Renal cortical epithelial cell (primary cell): ENCODE measurements at places on chromosomes 13 and 19. TPM values are rescaled to one million over a fixed set of nuclear protein-coding genes. Genes with fewer than 3 reads are reported as not detected.

DNA sequence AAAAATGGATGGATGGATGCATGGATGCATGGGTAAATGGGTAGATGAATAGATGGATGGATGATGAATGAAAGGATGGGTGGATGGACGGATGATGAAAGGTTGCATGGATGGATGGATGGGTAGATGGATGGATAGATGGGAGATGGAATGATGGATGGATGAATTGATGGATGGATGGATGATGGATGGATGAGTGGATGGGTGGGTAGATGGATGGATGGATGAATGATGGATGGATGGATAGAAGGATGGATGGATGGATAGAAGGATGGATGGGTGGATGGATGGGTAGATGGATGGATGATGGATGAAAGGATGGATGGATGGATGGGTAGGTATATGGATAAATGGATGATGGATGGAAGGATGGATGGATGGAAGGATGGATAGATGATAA is 115.1 kb upstream of the LSM14A start:
- no peak for DNase-seq

DNA sequence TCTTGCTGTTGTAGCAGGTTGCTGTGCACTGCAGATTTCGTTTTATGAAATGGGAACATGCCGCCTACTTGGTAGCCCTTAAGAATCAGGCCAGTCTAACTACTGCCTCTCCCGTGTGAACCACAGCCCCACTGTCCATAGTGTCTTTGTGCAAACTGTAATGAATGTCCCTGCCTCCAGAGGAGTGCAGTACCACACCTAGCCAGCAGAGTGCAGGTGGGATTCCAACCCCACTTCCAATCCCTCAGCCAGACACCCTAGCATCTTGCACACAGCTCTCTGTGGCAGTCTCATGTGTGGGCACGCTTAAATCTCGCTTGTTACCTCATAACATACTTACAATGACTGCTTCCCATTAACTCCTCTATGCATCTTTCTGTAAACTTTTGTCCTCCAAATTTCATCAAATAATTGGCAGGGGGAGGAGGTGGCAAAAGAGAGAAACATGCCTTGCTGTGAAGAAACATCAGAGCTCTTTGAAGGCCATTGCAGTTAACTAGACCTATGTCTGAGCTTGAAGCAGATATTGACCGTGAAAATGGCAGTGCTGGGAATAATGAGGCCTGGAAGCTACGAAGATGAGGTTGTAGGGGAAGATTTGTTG is 47.2 kb downstream of the ZAR1L start:
- no peak for DNase-seq

- no peak for DNase-seq
Observed at GRCh38 chr13:35729926-35730627, 253.6 kb upstream of the MAB21L1 start.

- no peak for DNase-seq
Observed at GRCh38 chr13:31949486-31949885, 82.1 kb upstream of the FRY start.

DNA sequence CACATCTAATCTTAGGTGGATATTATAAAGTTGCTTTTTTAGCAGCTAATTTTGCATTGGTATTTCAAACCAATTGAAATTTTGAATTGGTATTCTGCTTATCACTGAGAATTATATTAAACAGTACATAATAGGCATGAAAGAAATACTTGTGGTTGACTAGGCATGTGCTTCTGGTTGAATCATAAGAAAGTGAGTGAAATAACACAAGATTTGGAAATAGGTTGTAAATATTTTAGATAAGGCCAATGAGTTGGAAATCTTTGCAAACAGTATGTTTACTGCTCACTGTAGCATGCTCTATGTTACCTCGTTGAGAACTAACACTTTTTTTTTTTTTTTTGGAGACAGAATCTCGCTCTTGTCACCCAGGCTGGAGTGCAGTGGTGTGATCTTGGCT is 66.8 kb upstream of the RFC3 start:
- DNase-seq = peak; percentile 42

DNA sequence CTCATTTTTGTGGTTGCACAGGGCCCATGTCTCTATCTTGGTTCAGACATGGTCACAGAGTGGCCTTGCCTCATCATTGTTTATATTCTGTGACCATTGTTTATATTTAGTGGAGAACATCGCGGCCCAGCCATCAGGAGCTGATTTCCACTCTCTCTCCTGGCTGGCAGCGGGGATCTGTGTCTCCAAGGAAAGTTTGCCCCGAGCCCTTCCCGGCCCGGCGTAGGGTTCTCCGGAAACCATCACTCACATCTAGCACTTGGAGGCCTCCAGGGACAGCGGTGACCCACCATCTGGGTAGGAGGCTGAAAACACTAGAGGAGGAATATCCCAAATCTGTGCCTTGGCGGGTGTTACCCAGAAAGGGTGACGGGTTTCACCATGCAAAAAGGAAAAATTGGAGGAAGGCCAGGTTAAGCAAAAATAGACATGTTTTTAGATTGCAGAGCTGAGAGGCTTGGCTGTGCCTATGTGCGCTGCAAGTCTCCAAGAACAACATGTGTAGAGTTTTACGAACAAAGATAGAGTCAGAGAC is 726 bp upstream of the ZNF358 start:
- no peak for DNase-seq

DNA sequence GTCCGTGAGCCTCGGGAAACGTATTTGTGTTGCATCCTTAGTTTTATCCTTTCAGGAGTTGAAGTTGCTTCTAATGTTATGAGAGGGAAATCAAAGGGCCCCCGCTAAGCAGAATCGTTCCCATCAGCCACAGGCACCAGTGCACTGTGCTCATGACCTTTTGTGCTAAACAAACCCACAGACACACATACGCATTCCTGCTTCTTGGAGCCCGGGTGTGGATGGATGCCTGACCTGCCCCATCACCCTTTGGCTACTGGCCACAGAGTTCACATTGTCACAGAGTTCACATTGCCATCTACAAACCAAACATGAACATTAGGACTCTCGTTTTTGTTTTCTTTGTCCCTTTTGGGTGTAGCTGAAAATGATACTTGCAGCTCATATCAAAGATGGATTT is 47.2 kb downstream of the CHST8 start:
- no peak for DNase-seq

- DNase-seq = no peak
Observed at GRCh38 chr13:30785191-30785850, 50.0 kb downstream of the ALOX5AP start.

DNA sequence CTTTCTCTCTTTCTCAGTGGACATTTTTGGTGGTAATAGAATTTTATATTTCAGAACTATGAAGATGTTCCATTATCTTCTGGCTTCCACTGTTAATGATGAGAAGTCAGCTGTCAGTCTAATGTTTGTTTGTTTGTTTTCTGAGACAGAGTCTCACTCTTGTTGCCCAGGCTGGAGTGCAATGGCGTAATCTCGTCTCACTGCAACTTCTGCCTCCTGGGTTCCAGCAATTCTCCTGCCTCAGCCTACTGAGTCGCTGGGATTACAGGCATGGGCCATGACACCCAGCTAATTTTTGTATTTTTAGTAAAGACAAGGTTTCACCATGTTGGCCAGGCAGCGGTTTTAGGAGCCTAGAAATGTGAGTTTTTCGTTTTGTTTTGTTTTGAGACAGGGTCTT is 4.7 kb downstream of the ZNF317 start:
- DNase-seq = peak; percentile 4

GRCh38 chr13:51827254-51827653 is 17.7 kb downstream of the TMEM272 start:
- DNase-seq = no peak

- DNase-seq = no peak
Observed at GRCh38 chr13:79434556-79434955, 28.5 kb upstream of the RBM26 start.

DNA sequence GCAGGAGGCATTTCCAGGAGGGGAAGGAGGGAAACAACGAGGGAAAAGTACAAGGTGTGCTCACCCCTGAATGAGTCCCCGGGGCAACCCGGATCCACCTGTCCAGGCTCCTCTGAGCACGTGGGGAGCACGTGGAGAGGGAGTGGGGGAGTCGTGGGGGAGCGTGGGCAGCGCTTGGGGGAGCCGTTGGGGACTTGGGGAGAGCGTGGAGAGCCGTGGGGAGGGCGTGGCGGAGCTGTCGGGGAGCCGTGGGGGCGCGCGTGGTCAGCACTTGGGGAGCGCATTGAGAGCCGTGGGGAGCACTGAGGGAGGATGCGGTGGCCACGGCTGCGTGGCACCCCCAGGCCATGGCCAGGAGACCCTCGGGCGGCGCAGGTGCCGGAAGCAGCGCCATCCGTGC is 52.8 kb downstream of the IRS2 start:
- no peak for DNase-seq

DNA sequence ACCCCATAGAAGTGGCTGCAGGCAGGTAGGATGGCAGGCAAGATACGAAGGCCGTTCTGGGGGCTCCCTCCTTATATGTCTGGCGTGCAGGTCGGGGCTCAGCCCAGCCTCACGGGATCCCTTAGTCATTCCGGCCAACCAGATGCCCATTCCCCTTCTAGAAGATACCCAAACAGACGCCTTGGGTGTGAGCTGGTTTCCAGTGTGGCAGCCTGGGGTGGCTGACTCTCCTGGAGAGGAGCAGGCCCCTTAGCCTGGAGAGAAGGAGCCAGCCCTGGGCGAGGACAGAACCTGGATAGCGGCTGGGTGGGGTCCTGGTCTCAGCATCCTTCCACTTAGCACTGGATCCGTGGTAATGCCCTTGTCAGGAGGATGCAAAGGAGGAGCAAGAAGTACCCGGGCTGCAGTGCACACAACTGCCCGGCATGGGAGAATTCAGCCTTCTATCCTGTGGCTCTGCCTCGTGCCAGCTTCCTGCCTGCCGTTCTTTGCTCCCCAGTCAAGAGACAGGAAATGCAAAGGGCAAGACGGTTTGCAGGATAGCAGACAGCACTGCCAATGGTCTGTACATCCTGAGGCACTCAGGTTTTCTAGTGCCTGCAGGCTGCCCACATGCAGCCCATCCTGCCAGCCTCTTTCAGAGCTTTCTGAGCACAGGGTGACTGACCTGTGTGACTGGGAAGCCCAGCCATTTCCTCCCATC is 56.7 kb upstream of the WASF3 start:
- no peak for DNase-seq

DNA sequence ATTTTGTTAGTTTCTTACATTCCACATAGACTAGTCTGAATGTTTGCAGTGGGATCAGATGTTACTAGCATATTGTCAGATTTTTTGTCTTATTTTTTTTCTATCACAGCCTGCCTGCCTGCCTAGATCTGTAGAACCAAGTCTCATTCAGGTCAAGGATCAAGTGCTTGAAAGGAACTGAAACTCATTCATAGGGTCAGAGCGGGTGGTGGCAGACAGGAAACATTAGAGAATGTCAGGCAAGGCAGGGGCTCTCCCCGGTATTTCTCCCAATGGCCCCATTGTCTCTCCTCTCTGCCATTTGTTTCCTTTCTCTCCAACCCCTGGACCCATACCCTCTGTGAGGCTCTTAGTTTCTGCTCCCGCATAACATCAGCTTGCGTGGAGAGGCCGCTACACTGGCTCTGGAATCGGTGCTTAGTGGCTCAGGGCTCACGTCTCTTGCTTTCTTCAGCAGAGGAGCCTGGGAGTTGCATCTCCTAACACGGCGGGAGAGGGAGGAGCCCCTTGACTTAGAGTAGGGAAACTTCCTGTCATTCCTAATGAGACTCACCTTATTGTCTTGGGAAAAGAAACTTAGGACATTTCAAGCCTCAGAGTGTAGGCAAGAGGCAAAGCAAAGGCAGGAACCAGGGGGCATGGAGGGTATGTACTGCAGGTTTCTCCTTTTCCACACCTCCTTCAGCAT is 35.6 kb upstream of the SPATA13 start:
- no peak for DNase-seq

DNA sequence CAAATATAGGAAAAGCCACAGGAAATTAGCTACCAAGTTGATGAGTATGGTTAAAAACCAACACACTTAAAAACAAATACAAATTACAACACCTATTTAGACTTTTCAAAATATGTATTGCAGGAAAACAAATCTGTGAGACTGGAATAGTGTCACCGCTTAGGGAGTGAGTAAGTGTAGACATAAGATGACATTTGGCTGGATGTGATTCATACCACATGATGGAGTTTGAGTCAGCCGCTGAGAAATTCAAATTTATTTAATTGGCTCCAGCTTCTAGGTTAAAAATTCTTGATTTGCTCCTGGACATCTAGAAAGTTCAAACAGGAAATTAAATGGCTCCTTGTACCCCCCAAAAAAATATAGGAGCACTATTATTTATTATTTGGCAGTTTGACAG is 531.7 kb downstream of the SLITRK1 start:
- no peak for DNase-seq

DNA sequence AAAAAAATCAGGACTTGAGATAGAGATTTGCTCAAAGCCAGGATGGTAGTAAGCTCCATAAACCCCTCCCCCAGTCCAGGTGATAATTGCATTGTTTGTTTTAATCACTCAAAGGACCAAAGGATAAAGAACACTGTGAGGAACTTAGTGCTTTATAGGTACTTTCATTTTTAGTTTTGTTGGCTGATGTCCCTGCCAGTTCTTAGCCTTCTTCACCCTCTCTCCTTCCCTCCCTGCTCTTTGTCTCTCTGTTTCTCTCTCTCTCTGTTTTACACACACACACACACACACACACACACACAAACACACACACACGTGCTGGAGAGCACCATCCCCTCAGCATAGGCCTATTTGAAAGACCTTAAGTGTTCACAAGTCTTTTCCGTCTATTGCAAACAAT is 5.2 kb downstream of the FRY start:
- DNase-seq = no peak

- DNase-seq = no peak
Observed at GRCh38 chr13:23561261-23561660, 9.0 kb upstream of the TNFRSF19 start.

The SPRED3 gene
- total RNA-seq = 0.17 and 1.4 TPM in 2 replicates

The TSSK6 gene
- 0.69 and 3.0 TPM in 2 replicates for total RNA-seq

The CNN1 gene
- 2.7 and 10.9 TPM in 2 replicates for total RNA-seq

The COX6B1 gene
- total RNA-seq = 385 and 691 TPM in 2 replicates

The KCNRG gene
- total RNA-seq = 5.5 and 7.6 TPM in 2 replicates

The APOE gene
- total RNA-seq = 14.8 and 38.3 TPM in 2 replicates

The NTF4 gene
- total RNA-seq = 0.25 and 0.52 TPM in 2 replicates

The JOSD2 gene
- 13.5 and 19.8 TPM in 2 replicates for total RNA-seq

The ANGPTL8 gene
- total RNA-seq = not detected in 2 replicates

The GPI gene
- 204 and 672 TPM in 2 replicates for total RNA-seq

The CXCL17 gene
- not detected in 2 replicates for total RNA-seq

The NEK5 gene
- total RNA-seq = 0.17 and 1.4 TPM in 2 replicates
